ENCODE measurements at places on chromosomes 12 and 14. TPM values are rescaled to one million over a fixed set of nuclear protein-coding genes. Genes with fewer than 3 reads are reported as not detected.

The CCDC184 gene
- 2.0 TPM for total RNA-seq

GRCh38 chr12:54191550-54192022 is 2.8 kb upstream of the SMUG1 start:
- no peak overlapping the region for H3K27ac ChIP-seq
- H3K36me3 ChIP-seq: no peaks in the 10 kb centered on the region
- H3K4me3 ChIP-seq: no peak overlapping the region

DNA sequence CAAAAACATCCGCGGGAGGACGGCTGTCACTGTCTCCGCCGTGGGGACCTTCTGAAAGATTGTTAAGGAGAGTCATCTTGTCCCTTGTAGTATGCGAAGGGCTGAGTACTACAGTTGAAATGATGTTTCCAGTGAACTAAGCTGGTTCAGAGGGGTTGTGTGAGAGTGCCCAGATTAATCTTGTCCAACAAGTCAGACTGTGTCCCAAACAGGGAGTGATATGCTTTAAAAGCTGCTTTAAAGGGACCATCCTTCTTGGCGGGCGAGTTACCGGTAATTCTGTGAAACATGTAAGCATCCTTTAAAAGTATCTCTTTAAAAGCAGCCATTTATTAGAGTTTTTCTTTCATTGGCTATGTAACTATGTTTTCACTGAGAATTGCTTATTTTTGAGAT is 1.1 kb downstream of the WDR20 start:
- no peak for DNase-seq
- no peaks in the 10 kb centered on the region for H3K27me3 ChIP-seq
- no peaks in the 10 kb centered on the region for H3K36me3 ChIP-seq
- H3K27ac ChIP-seq: no peak overlapping the region
- peaks cover 7% of the 10 kb centered on the region for H3K4me1 ChIP-seq
- H3K4me3 ChIP-seq: peak overlapping the region; percentile 95

DNA sequence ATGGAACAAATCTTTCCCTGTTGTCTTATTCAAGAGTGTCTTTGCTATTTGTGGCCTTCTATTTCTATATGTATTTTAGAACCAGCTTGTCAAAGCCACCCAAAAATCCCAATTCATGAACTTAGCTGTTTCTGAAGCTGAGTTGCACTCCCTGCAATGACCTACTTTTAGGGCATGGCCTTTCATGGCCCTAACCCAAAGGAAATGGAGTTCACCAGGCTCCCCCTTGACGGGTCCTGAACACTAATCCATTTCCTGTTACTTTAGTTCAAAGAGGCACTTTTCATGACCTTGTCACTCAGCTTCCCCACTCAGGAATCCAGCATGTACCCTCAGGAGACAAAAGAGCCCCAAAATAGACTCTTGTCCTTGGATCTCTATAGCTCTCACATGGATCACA is 7.6 kb downstream of the TMED8 start:
- no peaks in the 10 kb centered on the region for H3K36me3 ChIP-seq
- H3K27me3 ChIP-seq: no peaks in the 10 kb centered on the region
- no peak overlapping the region for H3K27ac ChIP-seq

- no peaks in the 10 kb centered on the region for H3K27me3 ChIP-seq
- no peak for DNase-seq
- no peak overlapping the region for H3K4me3 ChIP-seq
- H3K4me1 ChIP-seq: no peaks in the 10 kb centered on the region
- no peaks in the 10 kb centered on the region for H3K36me3 ChIP-seq
- no peak overlapping the region for H3K27ac ChIP-seq
Measured at GRCh38 chr14:74389980-74390379, 36.0 kb downstream of the SYNDIG1L start.

- no peaks in the 10 kb centered on the region for H3K36me3 ChIP-seq
- no peak overlapping the region for H3K4me3 ChIP-seq
- peak; percentile 61 for DNase-seq
- H3K27ac ChIP-seq: no peak overlapping the region
- H3K27me3 ChIP-seq: no peaks in the 10 kb centered on the region
Measured at GRCh38 chr12:66637699-66638301, 41.1 kb downstream of the GRIP1 start.

- peaks cover 23% of the 10 kb centered on the region for H3K4me1 ChIP-seq
- H3K36me3 ChIP-seq: no peaks in the 10 kb centered on the region
- no peak overlapping the region for H3K4me3 ChIP-seq
- no peak for DNase-seq
- H3K27me3 ChIP-seq: no peaks in the 10 kb centered on the region
- no peak overlapping the region for H3K27ac ChIP-seq
Measured at GRCh38 chr12:93683410-93683809, 6.2 kb downstream of the CRADD start.

All from kidney (tissue), 22 donors.